ENCODE measurements at places on chromosomes 12 and 14. TPM values are rescaled to one million over a fixed set of nuclear protein-coding genes. Genes with fewer than 3 reads are reported as not detected.
A peak's percentile ranks its signal among the peaks of the same experiment; 100 is the strongest.

SERPINA5 gene
- 655 TPM for total RNA-seq

C12orf42 gene
- total RNA-seq, result not detected

- DNase-seq, result no peak
These were observed 104.1 kb downstream of the IGF1 start for GRCh38 chr12:102376181-102376747.

DNA sequence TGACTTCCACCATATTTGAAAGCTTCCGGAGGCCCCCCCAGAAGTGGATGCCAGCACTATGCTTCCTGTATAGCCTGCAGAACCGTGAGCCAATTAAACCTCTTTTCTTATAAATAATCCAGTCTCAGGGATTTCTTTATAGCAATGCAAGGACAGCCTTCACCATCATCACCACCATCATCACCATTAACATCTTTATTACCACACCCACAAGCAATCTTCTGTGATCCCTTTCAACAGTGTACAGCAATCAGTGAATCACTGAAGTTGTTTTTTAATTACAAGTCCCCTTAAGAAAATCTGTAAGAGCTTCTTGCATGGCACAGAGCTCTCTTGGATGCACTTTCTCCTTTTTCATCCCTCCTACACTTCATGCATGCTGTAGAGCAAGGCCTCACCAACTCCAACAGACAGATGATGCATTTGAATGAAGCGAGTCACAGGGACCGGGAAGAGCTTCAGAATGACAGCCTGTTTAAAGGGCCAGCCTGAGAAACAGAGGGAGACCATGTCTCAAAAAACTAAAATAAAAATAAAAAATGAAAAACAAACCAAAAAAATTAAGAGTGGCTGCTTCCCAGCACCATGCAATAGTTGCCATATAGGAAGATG, 83.6 kb upstream of the VASH1 start:
- DNase-seq, result no peak

DNA sequence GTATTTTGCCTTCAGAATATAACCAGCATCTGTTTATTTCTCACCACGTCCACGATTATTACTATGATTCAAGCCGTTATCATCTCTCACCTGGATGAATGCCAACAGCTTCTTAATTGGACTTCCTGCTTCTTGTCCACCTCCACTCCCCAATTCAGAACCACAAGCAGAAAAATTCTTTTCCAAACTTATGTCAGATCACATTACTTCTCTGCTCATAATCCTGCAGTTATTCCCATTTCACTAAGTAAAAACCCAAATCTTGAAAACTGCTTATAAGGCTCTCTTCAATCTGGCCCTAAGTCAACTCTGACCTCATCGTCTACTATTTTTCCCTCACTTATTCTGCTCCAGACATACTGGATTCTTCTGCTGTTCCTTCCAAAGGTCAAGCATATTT, 2.0 kb downstream of the CRY1 start:
- peak; percentile 21 for DNase-seq

GRCh38 chr12:7369274-7369729, 65.4 kb downstream of the ACSM4 start:
- DNase-seq, result no peak

GRCh38 chr12:109926016-109926415, 25.9 kb downstream of the TCHP start:
- no peak for DNase-seq

DNA sequence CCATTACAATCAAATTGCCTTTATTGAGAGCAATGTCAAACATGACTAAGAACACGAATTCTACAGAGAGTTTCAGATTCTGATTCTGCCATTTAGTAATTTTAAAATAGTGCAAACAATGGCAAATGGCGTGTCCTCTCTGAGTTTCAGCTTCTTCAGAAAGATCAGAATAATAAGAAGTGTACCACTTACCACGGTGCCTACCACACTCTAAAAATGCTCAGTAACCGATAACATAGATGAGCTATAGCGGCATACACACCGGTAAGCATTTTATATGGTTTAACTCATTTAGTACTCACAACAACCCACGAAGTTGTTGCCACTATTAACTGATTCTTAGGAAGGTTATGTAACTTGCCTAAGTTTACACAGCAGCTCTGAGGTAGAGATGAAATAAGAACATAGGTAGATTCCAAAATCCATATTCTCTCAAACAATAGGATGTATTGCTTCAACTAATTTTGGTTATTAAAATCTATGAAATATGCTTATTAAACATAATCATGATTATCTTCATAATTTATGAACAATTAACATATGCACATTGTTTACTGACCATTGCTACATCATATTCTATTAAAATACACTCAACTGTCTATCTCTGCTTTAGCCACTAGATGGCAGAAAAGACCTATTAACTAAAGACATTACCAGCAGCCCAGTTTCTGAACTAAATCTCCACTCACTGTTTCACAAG, 38.3 kb downstream of the SLC6A15 start:
- no peak for DNase-seq

Data from mucosa of gallbladder (tissue), 1 donor.